ENCODE measurements at places on chromosomes 3 and 15.

DNA sequence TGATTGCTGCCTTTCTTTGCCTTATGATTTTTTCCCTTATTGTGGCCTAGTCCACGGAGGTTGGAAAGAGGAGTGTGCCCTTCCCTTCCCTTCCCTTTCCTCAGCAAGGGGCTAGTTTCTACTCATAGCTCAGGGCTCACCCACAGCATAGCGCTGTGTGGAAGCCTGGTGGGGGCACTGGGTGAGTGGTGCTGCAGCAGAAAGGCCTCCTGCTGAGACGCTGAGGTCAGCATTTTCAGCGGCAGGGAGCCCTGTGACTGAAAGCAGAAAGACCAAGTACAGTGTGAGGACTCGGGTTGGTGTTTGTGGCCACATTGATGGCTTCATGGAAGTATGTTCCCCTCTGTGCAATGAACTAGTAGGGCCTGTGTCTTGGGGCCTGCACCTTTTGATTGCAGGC, 21.9 kb downstream of the CACNA1D start:
- DNase-seq = no peak

DNA sequence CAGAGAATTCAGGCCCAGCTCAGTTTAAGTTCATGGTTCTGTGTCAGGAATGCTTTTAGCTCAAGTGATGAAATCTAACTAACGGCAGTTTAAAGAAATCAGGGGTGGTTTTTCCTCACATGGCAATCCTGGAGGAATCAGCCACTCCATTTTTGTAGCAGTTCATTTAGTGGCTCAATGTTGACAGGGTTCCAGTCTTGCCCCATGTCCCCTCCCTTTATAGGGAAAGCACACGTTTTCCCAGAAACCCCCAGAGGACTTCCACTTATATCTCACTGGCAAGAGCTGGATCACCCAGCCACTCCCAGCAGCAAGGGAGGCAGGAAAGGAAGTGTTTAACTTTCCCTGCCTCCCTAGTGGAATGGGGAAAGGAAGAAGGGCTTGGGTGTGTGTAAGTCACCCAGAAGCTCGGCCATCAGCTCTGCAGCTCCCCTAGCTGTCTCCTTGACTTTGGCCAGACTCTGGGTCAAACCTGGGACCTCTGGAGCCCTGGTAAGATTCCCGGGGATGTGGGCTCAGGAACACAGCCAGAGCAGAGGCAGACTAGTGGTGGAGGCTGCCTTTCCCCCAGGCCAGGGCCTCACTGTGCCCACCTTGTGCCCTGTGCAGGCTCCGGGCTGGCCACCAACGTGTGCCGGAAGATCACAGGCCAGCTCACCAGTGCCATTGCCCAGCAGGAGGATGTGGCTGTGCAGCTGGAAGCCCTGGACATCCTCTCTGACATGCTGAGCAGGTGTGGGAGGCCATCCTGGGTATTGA, 11.3 kb downstream of the CAND2 start:
- DNase-seq = no peak

DNA sequence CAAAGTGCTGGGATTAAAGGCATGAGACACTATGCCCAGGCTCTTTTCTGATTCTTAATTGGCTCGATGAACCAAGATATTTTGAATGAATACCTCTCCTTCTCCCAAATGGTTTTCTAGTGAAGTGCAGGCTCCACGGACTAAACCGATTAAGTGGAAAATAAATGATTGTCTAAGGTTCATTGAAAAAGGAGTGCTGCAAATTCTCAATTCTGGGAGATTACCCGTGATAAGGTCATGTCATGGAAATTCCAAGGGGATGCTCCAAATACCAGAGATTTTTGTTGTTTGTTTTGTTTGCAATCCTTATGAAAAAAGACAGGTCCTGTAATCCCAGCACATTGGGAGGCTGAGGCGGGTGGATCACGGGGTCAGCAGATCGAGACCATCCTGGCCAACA, 406.9 kb upstream of the TBL1XR1 start:
- DNase-seq = no peak

DNA sequence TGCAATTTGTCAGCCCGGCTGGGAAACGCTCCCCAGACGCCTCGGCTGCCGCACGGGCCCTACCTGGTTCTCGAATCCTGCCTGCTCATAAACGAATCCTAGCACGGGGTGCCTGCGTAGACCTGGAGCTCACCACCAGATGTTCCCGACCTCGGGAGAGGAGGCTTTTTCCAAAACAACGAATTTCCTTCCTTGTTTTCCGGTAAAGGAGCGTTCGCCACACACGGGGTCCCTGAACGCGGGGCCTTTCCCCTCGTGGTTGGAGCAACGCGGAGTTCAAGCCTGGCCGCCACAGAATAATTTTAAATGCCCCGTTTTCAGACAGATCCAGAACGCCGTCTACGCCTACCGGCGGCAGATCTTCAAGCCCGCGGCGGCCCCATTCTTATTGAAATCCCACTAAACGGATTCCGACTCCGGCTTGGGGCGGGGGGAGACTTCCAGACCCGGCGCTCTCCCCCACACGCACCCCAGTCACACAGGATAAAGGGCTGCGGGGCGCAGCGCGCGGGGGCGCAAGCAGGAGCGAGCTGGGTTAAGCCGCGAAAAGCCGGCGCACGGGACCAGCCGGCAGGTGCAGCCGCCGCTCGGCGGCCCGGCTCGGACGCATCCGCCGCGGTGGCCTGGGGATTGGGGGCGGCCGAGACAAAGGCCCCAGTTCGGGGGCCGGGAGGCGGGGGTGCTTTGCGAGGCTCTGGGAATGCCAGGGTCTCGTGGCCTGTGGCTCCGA, 895 bp downstream of the GATA2 start:
- DNase-seq = peak; percentile 43

DNA sequence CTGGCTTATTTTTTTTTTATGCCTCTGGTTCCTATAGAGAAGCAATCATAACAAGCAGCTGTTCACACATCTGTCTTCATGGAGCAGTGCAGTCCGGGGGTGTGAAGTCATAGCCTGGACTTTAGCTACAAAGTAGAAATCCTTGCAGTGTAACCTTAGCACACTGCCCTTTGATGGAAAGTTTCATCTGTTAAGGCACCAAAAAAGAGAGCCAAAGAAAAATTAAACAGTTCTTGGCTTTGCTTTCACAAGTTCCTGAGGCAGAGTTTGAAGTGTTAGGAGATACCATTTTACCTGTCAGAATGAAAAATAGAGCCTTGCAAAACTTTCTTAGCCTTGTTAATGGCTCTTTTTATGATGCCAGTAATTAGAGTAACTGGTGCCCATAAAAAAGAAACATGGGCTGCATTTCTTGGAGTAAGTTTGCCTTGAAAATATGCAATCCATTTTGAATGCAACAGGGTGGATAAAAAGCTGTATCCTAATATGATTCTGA, 84.1 kb downstream of the PIK3R4 start:
- DNase-seq = no peak

DNA sequence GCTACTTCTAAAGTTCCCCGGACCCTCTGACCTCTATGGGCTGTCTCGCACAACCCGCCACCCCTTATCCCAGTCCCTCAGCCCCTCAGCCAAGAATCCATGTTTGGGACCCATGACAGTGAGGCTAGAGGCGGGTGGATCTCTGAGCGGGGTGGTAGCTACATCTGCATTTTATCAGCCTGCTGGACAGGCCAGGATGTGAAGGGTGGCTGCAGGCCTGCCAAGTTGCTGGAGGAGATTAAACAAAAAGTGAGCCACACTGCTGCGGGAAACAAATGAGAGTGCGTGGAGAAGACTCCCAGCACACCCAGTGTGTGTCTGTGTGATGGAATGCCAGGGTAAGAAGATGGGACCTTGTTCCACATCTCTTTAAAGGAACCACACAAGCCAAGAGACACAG, 51.1 kb upstream of the SPATA12 start:
- no peak for DNase-seq

DNA sequence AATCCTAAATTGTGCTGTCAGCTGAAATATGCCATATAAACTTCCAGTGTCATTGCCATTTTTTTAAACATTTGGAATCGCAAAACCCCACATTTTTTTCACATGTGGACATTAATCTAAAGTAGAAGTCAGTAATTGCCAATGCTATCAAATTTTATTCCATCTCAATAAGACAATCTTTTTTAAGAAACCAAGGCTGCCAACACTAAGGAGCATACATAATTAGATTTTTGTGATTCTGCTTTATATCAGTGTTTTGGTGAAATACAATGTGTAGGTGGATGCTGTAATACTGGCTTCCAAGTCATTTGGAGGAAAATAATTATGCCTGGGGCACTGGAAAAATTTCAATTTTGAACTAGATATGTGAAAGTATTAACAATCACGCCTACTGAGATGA, 256.7 kb downstream of the ZPLD1 start:
- DNase-seq = no peak

DNA sequence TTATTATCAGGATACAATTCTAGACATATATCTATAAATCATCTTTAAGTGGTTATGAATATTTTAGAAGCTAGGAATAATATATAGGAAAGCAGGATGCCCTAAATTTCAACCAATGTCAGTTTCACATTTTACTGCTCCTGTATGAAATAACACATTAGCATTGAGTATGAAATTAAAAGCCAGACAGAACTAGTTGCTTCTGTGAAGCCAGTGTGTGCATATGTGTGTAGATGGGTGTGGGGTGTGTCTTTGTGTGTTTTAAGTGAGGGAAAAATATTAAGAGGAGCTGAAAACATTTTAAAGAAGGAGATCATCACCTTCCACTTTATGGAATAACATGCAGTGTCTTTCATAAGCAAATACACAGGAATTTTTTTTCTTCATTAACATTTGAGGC, 271.4 kb upstream of the RORA start:
- DNase-seq = no peak

DNA sequence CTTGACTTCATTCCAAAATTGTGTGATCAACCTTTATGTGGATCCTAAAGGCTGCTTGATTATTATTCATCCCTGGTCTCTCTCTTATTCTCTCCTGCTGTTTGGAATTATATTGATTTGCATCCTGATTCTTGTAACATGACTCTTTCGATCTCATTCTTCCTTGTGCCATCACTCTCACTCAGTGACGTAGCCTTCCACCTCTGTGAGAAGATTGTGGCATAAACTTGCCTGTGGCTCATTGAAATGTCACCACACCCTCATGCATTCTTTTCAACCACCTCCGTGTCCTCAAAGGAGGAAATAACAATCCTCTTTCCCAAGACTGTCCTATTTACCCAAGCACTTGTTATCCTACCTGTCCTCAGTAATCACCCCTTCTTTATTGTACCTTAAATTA, 41.3 kb upstream of the GCNT3 start:
- DNase-seq = no peak

DNA sequence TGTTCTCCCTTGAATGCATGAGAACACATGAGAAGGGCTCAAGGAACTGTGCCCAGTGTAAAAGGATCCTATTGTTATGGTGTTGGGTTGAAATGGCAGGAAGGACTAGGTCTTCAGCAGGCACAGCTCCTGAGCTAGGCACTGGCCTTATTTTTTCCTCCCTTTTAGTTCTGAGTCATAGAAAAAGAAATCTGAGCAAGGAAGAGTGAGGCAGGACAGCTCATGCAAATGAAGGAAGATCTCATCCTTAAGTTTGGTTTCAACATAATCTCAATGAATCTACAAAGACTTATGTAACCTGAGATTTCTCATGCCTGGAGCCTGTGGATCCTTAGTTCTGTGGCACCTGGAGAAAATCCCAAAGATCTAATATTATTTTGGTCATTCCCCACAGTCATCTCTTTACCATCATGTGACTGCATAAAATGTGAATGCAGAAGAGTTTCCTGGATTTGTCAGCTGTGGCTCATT, 188.6 kb upstream of the TBL1XR1 start:
- DNase-seq = peak; percentile 38

DNA sequence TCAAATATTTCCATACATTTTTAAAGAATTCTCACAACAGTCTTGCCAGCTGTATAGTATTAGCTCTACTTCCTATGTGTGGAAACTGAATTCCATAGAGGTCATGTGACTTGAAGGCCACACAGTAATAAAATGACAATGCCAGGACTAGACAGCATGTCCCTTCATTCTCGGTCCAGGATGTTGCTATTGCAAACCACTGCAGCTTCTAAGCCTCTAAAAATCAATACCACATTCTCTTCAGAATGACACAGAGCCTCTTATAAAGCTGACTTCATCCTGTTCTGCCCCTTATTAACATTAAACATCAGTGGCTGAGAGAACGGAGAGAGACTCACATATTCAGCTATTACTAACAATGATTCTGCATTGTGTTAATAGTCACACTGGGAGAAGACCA, 240.3 kb upstream of the PEX5L start:
- peak; percentile 20 for DNase-seq

DNA sequence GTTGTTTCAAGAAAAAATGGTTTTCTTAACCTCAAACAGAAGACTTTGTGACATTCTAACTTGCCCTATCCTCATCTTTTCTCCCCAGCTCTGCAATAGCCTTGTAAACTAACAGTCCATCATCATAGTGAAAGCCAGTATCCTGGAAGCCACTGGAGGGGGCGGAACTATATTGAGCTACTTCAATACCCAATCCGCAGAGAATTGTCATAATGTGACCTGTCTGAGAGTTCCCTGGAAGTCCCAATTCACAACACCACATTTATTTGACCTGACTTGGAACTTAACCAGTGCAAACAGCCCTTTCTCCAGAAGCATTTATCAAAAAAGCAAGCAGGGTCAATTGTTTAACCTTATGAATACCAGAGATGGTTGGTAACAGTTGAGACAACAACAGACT, 747.6 kb upstream of the GRM7 start:
- peak; percentile 7 for DNase-seq

- DNase-seq = no peak
Observed at GRCh38 chr3:13607821-13608597, 59.1 kb downstream of the FBLN2 start.

DNA sequence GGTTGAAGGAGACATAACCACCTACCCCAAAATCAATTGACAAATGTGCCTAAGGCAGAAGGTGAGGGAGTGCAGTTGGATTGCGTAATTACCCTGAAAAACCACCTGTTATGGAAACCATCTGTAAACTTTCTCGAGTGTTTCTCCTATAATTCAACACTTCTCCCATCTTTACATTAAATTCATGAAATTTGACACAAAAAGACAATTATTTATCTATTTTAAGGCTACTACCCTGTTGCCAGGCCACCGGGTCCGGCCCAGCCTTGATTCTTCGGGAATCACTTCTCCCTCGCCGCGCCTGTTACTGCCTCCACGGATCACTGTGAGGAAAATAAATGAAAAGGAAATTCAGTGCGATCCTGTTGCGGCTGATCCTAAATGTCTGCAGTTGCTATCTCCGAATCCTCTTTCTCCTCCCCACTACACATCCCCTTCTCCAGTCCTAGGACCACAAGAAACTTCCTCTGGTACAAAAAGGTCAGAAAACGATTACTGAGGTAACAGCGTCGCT, 646 bp downstream of the IQCB1 start:
- DNase-seq = no peak

DNA sequence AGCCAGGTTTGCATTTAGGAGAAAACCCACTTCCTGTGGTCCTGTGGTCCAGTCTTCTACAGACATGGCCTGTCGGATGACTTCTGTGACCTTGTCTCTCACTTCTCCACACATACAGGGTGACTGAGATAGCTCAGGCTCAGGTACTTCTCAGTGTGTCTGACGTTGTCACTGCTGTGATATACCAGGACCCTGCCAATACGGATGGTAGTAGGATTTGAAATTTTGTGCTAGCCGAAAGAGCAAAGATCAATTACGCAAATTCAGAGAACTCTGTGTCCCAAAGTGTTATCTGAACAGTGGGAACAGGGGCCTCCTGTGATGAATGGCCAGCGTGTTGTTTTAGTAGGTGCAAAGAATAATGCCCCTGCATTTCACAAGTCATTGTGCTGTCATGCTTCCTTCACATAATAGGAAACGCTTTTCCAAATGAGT, 128.9 kb downstream of the MCTP2 start:
- DNase-seq = no peak

All from astrocyte of the spinal cord (primary cell).